ENCODE measurements at places on chromosomes 12 and 14. TPM values are rescaled to one million over a fixed set of nuclear protein-coding genes. Genes with fewer than 3 reads are reported as not detected.

GRCh38 chr14:81710232-81710845, 176.7 kb upstream of the SEL1L start:
- peak; percentile 16 for DNase-seq

GRCh38 chr12:974271-974862, 16.7 kb upstream of the ERC1 start:
- no peak for DNase-seq

DNA sequence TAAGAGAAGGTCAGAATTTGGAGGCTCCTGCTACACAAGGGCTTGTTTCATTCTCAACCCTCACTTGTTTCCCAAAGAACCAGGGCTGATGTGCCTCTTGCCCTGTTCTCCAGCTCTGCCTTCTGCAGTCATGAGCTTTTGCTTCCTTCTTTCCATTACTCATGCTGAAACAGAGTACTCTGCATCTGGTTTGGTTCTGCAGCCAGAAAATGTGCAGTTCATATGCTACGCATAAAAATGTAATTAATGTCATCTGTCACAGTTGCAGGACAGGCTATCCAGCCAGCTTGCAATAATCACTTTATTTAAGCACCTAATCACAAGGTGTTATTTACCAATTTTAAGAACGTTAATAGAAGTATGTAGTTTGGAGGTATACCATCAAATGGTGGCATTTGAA, 150.2 kb downstream of the SRGAP1 start:
- no peak for DNase-seq

GRCh38 chr14:36129181-36129580, 47.3 kb downstream of the PTCSC3 start:
- DNase-seq = peak; percentile 0

The PMCH gene
- not detected for total RNA-seq

The KRT79 gene
- total RNA-seq = not detected

The ATG14 gene
- total RNA-seq = 9.9 TPM

- no peak for DNase-seq
These were observed 63.2 kb upstream of the PTPRR start for GRCh38 chr12:70983692-70984091.

DNA sequence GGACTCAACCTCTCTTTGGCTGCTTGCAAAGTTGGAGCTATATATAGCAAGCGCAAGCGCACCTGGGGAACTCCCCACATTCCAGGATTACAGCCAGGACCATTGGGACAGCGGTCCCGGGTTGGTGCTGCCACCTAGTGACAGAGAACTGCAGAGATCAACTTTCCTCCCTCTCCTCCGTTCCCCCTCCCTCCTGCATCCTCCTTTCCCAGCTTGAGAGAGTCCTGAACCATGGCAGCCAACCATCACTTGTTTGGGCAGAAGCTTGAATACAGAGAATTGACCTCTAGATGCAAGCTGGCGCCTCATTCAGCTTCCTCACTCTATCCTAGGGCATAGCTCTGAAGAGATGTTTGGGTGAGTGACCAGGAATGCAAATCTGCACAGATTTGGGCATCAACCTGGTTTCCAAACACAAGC, 17.4 kb upstream of the FLVCR2 start:
- peak; percentile 63 for DNase-seq

GRCh38 chr12:26721800-26722199, 111.2 kb downstream of the ITPR2 start:
- no peak for DNase-seq

The GNB3 gene
- total RNA-seq = 8.7 TPM
